ENCODE measurements at places on chromosomes 1 and 21.

- DNase-seq = no peak
Observed at GRCh38 chr21:28215214-28215954, 777.3 kb downstream of the LTN1 start.

DNA sequence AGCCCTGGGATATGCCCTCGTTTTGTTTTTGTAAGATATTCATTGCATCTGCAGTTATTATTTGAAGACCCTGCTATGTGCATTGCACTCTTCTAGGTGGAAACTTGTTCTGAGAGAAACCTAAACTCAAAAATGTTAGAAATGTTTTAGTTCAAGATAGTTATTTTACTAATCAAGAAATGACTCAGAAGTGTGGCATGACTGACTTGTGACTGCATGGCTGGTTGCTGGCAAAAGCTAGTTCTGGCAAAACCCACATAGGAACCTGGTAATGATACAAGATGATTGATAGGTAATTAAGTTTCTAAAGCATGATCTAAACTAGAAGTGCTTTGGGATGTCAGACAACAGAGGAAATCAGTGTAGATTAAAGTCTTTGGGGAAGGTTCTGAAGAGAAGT is 33.8 kb upstream of the NFASC start:
- DNase-seq = no peak

DNA sequence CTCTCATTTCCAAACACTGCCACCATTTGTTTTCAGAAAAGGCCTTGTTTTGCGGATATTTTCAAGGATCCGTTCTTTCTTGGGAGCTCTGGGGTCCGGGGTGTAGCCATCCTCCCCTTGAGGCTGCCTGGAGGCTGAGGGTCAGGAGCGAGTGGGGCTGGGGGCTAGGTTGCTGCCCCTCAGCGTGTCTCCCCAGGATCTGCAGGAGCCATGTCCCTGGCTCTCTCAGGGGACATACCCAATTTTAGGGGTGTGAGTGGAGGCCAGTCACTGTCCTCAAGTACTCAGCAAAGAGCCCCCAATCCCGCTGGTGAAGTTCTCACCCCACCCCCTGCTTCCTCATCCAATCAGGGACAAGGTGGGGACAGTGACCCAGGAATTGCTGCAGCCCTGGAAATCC is 15.0 kb upstream of the PRDM16 start:
- no peak for DNase-seq

DNA sequence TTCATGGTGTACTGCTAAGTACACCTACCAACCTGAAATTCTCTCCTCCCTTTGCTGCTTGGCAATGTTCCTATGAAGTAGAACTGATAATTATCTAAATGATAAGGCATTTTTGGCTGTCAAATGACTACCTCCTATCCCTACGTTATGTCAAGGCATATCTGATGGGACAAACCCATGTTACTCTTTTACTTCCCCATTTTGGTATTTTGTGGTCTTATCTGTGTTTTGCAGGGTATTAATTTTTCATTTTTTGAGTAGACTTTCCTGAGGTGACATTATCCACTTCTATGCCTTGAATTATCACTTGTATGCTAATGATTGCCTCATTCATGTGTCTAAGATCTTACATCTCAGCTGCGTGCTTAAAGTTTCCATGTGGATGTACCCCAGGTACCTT is 499.6 kb upstream of the B3GALT2 start:
- DNase-seq = no peak

GRCh38 chr1:36393686-36394085 is 4.0 kb downstream of the LSM10 start:
- no peak for DNase-seq

- DNase-seq = no peak
Observed at GRCh38 chr1:26848941-26849774, 13.8 kb upstream of the SFN start.

DNA sequence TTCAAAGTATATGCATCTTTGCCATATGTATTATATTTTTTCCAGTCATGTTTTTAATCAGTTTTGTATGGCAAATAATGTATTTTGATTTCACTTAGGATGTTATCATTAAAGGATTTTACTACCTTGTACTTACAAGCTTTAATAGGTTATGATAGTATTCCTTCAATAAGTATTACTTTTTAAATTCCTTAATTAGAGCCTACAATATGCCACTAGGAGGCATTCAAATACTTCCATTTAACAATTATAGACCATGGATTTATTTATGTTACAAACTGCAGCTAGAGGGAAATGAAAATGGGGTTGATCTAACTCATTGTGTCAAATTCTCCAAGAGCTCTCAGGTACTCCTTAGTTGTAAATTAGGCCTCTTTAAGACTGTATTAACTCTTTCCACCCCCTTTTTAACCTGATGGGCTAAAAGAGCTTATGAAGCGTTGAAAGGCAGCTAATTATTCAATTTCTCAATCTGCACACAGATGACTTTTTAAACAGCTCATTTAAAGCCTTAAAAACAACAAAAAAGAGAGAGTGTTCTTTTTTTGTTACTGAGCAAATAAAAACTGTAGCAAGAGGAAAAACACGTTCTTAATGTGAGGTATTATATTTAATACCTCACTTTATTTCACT is 156.2 kb downstream of the DENND1B start:
- no peak for DNase-seq
